Fibroblast of gingiva (primary cell): ENCODE measurements at places on chromosomes 4 and X.

- DNase-seq, result no peak
These were observed 214.0 kb upstream of the LNX1 start for GRCh38 chr4:53805291-53805690.

DNA sequence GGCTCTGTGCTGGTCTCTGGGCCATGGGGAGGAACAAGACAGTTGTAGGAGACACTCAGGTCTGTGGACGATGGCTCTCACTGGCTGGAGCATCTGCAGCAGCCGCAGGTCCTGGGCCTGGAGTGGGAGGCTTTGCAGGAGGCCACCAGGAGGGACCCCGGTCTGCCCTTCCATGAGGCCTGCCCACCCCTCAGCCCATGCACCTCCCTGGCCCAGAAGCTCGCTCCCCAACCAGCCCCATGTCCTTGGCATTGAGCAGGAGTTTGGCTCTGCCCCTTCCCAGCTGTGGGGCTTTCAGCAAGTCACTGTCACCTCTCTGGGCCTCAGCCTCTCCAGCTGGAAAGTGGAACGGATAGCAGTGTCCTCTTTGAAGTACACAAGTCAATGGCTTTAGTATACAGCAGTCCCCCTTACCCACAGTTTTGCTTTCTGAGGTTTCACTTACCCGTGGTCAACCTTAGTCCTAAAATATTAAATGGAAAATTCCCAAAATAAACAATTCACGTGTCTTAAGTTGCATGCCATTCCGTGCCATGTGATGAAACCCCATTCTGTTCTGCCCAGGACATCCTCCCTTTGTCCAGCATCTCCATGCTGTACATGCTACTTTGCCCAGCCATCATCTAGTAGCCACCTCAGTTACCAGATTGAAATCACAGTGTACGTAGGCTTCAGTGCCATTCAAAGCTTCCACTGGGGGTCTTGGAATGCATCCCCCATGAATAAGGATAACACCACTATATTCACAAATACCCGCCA is 104.0 kb downstream of the CPZ start:
- DNase-seq, result no peak

DNA sequence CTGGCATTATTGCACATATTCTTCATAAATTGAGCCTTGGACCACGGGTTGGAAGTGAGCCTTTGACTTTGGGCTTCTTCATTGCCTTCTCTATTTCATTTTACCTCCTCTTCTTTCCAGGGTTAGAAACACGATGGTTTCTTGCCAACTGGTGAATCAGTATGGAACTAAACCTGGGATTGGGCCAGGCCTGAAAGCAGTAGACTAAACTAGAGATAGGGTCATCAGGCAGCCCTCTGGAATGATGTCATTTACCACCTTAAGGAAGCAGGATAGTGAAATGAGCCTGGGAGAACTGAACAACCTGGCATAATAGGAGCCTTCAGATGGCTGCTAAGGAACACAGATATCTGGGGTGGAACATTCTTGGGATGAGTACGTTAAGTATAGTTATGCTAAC is 67.5 kb upstream of the ATP8A1 start:
- DNase-seq, result no peak

DNA sequence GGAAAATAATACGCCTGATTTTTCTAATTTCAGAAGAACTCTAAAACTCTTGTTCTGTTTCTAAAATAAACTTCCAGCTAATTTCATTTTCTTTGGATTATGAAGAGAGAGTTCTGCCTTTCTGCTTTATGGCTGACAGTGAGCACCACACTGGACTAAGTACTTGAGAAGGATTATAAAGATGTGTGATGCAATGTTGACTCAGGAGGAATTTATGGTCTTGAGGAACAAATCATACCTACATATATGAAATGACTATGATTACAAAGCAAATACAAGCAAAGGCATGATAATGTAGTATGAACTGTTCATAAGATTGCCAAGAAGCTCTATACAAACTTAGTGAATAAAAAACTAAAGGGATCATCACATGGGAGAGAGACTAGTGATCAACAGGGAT is 13.0 kb upstream of the SLC25A5 start:
- peak; percentile 2 for DNase-seq

DNA sequence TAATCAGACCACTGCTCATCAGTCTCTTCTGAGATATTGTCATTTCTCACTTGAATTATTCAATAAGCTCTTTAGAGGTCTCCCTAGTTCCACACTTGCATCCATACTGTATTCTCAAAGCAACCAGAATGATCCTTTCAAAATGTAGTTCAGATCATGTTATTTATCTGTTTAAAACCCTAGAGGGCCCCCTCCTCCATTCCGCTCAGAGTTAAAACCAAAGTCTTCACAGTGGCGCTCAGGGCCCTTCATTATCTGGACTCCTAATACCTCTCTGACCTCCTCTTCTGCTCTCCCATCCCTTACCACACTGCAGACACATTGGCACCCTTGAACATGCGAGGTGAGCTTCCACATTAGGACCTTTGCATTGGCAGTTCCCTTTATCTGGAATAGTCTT is 32.7 kb upstream of the HPGDS start:
- no peak for DNase-seq
